ENCODE measurements at places on chromosomes 7 and 10. TPM values are rescaled to one million over a fixed set of nuclear protein-coding genes. Genes with fewer than 3 reads are reported as not detected.

The PKD1L1 gene
- 0.05 TPM for total RNA-seq

The GCK gene
- not detected for total RNA-seq

GRCh38 chr10:61992671-61993668 lies 91.5 kb downstream of the ARID5B start:
- H3K36me3 ChIP-seq: peaks cover 3% of the 10 kb centered on the region
- H3K4me3 ChIP-seq: peak overlapping the region; percentile 51
- DNase-seq: no peak
- peak overlapping the region; percentile 97 for H3K27ac ChIP-seq

DNA sequence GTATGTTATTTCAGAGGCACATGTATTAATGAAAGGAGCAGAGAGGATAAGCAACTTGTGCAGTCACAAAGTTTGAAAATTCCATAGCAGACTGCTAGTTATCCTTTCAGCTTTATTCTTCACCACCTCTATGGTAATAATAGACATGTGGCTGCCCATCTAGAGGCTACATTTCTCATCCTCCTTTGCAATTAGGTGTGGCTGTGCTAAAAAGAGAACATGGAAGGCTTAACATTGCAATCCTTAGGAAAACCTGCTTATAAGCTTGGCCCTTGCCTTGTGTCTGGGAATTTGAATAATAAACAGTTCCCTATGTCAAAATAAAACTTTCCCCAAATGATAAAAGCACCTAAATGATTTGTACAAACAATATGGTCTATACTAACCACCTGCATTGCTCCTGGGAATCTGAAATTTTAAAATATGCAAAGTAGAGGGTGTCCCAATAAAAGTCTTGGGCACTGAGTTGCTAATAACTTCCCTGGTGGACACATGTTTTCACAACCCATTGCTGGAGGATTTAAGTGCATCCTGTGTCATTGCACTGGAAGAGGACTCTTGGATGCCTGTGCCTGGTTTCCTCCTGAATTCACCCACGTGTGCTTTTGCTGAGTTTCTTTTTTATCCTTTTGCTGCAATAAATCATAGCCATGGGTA lies 30.5 kb downstream of the IL6 start:
- peaks cover 2% of the 10 kb centered on the region for H3K36me3 ChIP-seq
- no peak overlapping the region for H3K27ac ChIP-seq
- no peak for DNase-seq
- no peak overlapping the region for H3K4me3 ChIP-seq

GRCh38 chr7:90187507-90188050 lies 24.0 kb upstream of the STEAP2 start:
- H3K4me3 ChIP-seq: no peak overlapping the region
- no peak for DNase-seq
- H3K27ac ChIP-seq: no peak overlapping the region
- H3K36me3 ChIP-seq: no peaks in the 10 kb centered on the region
- no peaks in the 10 kb centered on the region for H3K4me1 ChIP-seq

DNA sequence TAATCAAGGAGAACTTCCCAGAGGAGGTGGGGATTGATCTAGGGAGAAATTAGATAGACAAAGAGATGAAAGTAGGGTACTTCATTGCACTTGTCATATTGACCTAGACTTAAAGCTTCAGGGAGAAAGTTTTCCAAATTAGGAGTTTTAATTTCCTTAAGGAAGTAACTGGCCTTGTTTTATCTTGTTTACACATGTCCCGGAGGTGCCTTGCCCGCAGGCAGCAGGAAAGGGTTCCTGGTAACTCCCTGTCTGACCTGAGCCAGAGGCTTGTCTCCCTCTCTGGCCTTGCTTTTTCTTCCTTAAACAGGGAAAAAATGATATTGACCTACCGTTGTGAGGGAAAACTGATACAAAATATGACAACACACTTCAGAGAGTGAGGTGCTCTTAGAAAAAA lies 181.6 kb downstream of the EVX1 start:
- no peak overlapping the region for H3K4me3 ChIP-seq
- no peak overlapping the region for H3K27ac ChIP-seq
- DNase-seq: no peak
- H3K4me1 ChIP-seq: no peaks in the 10 kb centered on the region
